ENCODE measurements at places on chromosomes 12 and 14. TPM values are rescaled to one million over a fixed set of nuclear protein-coding genes. Genes with fewer than 3 reads are reported as not detected.

GRCh38 chr14:102323102-102323501 is 3.6 kb downstream of the ZNF839 start:
- DNase-seq: no peak

DNA sequence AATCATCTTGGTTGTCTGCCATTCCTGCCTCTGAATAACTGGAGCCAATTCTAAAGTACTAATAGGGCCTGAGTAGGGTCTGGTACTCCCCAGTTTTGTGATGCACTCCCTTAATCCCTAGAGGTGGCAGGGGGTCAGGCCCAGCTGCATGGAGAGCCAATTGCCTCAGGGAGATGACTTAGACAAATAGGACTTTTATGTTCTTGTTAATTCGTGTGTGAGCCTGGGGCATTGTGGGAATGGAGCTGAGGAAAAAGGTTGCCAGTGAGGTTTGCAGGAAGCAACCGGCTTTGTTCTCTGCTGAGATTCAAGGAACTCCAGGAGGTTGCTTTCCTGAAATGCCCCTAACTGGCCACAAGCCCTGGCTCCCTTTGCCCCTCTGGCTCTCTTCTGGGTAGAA is 6.8 kb upstream of the DCD start:
- no peak for DNase-seq

The DHRS2 gene
- total RNA-seq: not detected

- DNase-seq: no peak
Measured at GRCh38 chr14:65840118-65840751, 427.7 kb downstream of the FUT8 start.

- no peak for DNase-seq
Measured at GRCh38 chr14:75753696-75754095, 92.7 kb downstream of the TTLL5 start.

GRCh38 chr12:104142543-104142942 is 4.5 kb upstream of the NFYB start:
- DNase-seq: no peak

The RPL36AL gene
- 203 TPM for total RNA-seq
